ENCODE measurements at places on chromosomes 13 and 19.

GRCh38 chr19:38557205-38557799 is 60.5 kb downstream of the MAP4K1 start:
- no peak for DNase-seq

DNA sequence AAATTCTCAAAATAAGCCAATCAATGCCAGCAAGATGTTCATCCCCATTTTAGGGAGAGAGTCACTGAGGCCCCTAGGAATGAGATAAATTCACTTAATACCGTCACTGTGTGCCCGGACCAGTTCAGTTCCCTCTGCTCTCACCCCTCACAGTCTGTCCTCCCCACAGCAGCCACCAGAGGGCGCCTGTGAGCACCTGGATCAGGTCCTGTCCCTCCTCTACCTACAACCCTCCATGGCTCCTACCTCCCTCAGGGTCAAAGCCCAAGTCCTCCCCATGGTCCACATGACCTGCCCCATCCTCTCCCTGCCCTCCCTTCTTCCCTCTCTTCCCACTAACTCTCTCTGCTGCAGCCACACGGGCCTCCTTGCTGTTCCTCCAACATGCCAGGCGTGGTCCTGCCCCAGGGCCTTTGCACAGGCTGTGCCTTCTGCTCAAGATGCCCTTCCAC is 42.0 kb upstream of the NFIC start:
- no peak for DNase-seq

DNA sequence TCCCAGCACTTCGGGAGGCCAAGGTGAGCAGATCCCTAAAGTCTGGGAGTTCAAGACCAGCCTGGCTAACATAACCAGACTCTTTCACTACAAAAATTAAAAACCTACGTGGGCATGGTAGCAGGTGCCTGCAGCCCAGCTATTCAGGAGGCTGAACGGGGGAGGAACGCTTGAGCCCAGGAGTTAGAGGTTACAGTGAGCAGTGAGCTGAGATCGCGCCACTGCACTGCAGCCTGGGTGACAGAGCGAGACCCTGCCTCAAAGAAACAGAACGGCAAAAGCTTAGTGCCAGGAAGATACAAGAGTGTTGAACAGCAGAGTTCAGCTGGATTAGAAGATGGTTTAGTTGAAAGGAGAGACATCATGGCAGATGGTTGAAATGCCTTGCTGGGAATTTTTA is 24.1 kb upstream of the RNF113B start:
- no peak for DNase-seq

DNA sequence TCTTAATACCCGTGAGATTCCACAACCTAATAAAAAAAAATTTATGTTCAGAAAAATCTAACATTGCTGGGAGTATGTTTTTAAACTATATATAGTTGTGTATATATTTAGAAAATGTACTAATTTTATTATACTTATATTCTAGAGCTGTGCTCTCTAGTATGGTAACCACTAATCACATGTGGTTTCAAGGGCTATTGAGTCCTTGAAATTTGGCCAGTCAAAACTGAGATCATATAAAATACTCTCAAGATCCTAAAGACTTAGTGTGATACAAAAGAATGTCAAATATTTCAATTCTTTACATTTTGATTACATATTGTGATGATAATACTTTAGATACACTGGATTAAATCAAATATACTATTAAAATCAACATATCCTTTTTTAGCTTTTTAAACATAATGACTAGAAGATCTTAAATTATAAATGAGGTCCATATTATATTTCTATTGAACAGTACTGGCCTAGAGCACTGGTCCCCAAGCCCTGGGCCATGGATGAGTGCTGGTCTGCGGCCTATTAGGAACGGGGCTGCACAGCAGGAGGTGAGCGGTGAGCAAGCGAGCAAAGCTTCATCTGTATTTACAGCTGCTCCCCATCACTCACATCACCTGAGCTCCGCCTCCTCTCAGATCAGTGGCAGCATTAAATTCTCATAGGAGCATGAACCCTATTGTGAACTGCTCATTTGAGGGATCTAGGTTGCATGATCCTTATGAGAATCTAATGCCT is 176.5 kb upstream of the NBEA start:
- no peak for DNase-seq

DNA sequence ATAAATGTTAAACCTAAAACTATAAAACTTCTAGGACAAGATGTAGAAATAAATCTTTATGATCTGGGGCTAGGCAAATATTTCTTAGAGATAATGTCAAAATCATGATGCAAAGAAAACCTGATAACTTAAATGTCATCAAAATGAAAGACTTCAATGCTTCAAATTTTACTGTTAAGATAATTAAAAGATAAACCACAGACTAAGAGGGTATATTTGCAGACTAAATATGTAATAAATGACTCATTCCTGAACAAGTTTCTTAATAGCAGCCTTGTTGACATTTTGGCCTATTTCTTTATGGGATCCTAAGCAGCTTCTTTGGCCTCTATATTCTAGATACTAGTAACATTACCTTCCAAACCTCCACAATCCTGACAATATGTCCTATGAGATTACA is 2878.3 kb upstream of the PCDH20 start:
- DNase-seq: no peak

DNA sequence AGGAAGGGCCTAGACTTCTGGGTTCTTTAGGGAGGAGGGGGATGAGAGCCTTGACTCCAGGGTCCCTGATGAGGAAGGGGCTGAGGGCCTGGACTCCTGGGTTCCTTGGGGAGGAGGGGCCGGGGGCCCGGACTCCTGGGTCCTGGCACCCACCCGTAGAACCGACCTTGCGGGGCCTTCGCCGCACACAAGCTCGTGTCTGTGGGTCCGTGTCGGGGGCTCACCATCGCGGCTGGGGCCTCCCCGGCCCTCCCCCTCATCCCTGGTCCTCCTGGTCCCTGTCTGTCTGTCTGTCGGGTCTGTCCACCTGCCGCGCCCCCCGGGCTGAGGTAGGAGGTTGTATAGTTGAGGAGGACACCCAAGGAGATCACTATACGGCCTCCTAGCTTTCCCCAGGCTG is 662 bp upstream of the SPACA6 start:
- DNase-seq: no peak

DNA sequence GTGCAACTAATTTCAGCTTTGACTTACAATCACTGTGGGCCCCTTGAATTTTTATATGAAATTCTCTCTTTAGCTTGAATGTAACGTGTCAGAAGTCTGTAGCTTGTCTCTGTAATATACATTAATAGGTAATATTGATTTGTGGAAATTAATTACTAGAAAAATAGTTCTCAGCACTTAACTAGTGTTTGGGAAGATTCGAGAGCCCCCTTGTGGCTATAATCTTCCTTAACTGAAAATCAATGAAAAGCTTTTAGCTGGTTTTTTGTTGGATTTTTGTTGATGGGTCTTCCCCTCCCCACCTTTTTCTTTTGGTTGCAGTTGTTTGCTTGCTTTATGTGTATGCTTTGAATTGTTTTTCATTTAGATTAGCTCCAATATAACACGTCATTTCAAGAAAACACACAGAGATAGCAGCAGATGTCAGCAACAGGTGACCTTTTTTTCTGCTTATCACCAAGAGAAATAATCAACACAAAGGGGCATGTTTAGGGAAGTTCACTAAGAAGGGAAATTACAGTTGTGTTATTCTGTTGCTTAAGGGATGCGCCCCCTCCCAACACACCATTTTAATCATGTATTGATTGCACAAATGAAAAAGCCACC is 176.8 kb downstream of the OXGR1 start:
- DNase-seq: no peak

DNA sequence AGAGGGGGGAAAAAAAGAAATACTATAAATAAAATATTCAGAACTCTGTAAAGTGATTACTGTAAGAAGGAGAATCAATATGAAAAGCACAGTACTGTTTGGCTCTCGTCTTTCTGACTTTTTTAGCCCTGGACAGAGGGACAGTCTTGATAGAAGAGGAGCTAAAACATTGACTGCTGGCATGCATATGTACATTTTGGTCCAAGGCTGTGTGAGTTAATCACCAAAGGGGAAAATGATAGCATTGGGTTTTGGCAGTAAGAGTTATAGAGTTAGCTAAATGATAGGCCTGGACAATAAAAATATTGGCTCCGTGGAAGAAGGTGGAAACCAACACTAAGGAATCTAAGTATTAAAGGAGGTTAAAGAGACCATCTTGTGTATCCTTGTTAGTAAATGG is 50.3 kb downstream of the RAP2A start:
- DNase-seq: no peak

DNA sequence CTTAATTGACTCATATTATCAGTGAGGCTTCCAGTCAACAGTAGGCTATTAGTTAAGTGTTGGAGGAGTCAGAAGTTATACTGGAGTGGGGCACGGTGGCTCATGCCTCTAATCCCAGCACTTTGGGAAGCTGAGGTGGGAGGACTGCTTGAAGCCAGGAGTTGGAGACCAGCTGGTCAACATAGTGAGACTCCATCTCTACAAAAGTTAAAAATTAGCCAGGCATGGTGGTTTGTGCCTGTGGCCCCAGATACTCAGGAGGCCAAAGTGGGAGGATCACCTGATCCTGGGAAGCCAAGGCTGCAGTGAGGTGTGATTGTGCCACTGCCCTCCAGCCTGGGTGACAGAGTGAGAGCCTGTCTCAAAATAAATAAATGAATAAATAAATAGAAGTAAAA is 53.2 kb downstream of the COMP start:
- DNase-seq: no peak

- DNase-seq: peak; percentile 17
These were observed 9.3 kb downstream of the IRF2BP1 start for GRCh38 chr19:45876411-45877197.

GRCh38 chr13:43574605-43575004 is 212.2 kb downstream of the ENOX1 start:
- DNase-seq: peak; percentile 8

DNA sequence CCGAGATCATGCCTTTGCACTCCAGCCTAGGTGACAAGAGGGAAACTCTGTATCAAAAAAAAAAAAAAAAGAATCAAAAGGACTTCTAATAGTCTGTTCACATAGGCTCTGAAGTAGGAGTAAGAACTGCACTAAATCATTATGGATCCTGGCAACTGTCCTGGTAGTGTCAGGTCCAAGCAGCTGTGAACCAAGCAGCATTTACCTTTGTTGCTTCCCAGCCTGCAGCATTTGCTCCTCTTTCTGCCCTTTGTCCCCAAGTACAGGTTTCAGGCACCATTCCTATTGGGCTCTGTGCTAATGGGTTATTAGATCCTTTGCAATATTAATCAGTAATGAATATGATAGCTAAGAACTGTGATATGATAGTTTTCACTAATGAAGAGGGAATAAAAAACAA is 77.4 kb upstream of the NBEA start:
- DNase-seq: peak; percentile 19

- DNase-seq: no peak
These were observed at the start of gene OR7D4 for GRCh38 chr19:9219489-9219888. TSS of gene OR7D4 (minus strand) at chr19:9219589. CDS start at chr19:9214837, 4,752 bp downstream.

GRCh38 chr13:113981194-113981605 is 7.3 kb upstream of the C13orf46 start:
- DNase-seq: no peak

- DNase-seq: peak; percentile 33
These were observed at the start of gene SCN1B for GRCh38 chr19:35030257-35031071. TSS of gene SCN1B (plus strand) at chr19:35030470. CDS start at chr19:35030821, 351 bp downstream.

GRCh38 chr19:30086916-30087315 is 144.9 kb downstream of the URI1 start:
- no peak for DNase-seq

- no peak for DNase-seq
These were observed 4.1 kb upstream of the KLF5 start for GRCh38 chr13:73054712-73055111.

DNA sequence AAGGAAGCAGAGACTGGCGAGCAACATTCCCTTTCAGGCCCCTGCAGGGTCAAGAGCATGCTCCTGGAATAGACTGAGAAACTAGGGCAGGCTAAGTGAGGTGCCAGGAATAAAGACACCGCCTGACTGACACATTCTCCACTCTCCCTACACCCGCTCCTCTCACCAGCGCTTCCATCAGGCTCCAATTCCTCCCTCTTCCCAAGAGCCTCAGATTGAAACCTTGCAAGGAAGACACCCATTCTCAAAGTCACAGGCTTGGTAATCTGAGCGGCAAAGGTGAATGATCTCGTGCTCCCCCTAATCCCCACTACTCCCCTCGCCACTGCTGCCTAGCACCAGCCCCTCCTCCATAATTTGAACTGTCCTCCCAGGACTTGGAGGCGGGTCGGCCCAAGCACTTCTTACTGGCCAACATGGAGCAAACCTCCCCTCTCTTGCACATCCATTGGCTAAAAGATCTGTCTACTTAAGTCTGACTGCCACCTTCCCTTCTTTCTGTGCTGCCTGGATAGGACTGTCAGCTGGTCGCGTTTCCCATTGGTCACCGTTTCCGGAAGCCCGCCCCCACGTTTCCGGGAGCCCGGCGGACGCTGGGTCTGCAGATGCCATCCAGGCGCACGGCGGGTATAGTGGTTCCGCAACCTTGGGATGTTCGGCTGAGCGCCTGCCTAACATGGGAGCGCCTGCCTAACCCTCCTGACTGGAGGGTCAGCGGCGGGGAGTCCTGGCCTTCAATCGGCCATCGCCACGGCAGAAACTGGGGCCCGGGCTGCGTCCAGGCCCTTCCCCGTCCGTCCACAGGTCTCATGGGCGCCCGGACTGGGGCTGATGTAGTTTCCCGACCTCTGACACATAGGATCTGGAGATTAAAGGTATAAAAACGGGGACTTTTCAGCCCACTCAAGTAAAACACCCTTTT is 33.6 kb downstream of the ZNF383 start:
- DNase-seq: peak; percentile 100

GRCh38 chr13:110137680-110138009 is 169.3 kb downstream of the COL4A1 start:
- peak; percentile 37 for DNase-seq

DNA sequence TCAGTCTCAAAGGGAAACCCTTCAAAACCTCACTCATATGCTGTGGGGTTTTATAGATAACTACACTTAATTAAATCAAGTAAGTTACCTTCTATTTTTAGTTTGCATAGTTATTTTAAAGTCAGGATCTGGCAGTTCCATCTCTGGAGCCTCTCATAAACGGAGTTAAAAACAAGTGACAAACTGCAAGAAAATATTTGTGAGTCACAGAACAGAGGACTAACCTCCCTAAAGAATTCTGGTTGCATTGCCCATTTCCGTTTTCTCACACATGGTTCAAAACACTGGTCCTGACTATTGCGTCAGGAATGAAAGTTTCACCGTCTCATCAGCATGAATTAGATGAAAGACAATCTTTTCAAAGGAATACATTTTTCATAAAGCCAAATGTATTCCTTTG is 10.6 kb downstream of the RXFP2 start:
- DNase-seq: peak; percentile 92

DNA sequence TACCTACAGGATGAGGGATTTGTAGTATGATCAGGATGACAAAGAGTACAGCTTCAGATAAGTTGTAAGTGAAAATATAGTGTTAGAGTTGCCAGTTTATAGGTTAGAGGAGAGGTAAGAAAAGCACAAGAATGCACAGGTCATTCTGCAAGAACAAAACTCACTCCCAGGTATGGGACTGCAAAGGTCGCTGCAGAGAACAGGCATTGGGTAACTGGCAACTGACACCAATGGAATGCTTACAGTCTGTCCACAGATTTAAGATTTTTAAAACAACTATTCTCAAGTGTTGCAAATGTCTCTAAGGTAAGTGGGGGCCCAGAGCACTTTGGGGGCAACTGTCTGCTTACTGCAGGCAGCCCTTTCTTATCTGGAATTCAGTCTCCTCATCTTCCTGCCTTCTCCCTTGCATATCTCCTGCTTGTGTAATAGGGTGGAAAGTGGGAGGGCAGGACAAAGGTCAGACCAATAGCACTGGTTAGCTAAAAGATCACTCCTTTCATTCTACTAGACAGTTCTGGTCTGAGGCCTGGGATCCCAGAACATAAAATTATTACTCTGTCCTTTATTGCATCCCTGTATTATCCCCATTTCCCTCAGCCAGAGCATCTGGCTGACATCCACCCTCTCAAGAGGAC is 42.3 kb upstream of the ZNF726 start:
- DNase-seq: no peak

Measured in astrocyte (in vitro differentiated cells and primary cell).